Iris pigment epithelial cell (primary cell): ENCODE measurements at places on chromosomes 1 and 21.

DNA sequence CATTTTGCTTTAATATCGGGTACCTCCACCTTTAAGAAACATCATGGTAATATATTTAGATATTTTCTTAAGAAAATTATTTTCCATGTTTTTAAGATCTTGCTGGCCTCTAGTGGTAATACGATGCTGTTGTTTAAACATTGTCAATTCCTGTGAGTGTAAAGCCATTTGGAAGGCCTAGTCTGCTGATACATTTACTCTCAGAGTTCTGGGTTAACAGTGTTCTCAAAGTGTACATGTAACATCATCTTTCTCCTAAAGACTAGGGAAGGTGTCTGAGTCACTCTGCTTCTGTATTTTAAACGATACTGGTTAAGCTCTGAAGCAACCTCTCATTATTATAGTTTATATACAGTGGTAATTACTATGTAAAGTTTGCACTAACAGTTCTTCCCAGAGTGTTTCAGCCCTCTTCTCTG lies 189.1 kb downstream of the RASAL2 start:
- peak; percentile 90 for DNase-seq

- DNase-seq, result no peak
Observed at GRCh38 chr1:246678816-246679793, 45.1 kb upstream of the SCCPDH start.

DNA sequence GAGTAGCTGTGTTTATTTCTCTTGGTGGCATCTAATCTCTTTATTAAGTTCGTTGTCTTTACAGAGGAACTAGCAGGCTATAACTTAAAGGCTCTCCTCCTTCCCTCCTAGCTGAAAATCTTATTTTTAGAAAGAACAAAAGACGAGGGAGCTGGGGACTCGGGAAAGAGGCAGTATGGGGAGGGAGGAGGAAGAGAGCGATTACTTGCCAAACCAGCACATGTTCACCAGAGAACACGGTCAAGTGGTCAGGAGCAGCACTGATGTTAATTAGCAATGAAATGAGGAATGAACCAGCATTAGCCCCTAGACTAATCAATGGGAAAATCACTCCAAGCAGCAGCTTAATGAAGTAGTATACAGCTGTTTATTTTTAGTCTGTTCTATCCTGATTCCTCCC lies 171.3 kb upstream of the ESRRG start:
- peak; percentile 7 for DNase-seq

DNA sequence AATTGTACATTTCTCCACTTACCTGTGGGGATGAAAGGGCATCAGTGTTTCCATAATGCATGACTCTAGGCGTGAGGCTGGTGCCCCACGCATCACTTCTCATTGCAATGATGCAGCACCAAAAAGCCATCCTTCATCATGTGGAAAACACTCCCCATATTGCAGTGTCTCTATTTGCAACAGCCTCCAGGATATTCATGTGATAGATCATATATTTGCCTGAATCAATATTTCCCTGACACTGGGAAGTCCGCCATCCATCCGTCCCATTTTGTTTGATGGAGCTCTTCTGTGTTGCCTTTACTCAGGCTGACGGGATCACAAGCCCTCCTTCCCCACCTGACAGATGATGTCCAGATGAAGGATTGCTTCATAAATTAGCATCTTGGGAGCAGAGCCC lies 74.5 kb upstream of the CAMK1G start:
- no peak for DNase-seq

DNA sequence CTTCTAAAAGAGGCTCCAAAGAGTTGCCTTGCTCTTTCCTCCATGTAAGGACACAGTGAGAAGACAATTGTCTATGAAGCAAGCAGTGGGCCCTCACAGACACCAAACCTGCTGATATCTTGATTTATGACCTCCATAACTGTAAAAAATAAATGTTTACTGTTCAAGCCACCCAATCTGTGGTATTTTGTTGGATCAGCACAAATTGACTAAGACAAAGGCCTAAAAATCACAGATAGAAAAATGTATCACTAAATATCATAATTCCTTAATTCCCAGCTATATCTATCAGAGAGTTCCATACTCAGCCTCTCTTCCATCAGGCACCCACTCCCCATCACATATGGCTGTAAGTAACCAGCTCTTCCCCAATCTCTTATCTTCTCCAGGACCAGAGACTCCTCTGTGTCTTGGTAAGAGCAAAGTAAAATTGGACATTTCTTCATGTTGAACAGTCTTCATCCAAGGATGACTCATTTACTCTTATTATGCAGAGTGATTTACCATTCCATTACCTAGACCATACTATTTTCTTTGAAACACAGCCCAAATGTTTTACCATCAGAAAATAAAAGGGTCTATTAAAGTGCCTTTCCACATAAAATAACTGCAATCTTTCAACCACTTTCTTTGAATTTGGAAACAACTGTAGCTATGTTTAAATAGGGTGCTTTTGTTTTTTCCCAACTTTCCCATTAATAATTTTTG lies 503.6 kb downstream of the MRPL39 start:
- peak; percentile 4 for DNase-seq

DNA sequence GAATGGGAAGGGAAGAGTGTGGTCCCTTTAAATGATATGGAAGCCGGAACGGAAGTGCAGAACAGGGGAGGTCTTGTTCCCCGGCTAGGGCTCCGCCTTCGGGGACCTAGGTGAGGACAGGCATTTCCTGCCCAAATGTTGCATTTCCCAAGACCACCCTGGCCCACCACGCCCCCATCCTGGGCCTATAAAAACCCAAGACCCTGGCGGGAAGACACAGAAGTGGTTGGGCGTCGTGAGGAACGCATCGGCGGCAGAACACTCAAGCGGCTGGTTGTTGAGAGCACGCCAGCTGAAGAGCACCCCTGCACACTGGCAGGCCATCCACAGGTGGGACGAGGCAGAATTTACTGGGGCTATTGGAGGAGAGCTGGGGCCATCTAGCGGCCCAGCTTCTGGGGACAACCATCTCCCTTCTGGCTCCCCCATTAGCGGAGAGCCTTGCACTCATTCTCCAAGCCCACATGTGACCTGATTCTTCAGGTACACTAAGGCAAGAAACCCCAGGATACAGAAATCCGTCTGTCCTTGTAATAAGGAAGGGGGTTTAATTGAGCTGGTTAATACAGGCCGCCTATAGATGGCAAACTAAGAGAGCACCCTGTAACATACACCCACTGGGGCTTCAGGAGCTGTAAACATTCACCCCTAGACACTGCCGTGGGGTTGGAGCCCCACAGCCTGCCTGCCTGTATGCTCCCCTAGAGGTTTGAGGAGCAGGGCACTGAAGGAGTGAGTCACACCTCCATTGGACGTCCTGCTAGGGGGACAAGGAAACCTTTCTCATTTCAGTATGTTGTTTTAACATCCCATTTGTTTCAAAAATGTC lies 1327.9 kb downstream of the BRINP3 start:
- no peak for DNase-seq

DNA sequence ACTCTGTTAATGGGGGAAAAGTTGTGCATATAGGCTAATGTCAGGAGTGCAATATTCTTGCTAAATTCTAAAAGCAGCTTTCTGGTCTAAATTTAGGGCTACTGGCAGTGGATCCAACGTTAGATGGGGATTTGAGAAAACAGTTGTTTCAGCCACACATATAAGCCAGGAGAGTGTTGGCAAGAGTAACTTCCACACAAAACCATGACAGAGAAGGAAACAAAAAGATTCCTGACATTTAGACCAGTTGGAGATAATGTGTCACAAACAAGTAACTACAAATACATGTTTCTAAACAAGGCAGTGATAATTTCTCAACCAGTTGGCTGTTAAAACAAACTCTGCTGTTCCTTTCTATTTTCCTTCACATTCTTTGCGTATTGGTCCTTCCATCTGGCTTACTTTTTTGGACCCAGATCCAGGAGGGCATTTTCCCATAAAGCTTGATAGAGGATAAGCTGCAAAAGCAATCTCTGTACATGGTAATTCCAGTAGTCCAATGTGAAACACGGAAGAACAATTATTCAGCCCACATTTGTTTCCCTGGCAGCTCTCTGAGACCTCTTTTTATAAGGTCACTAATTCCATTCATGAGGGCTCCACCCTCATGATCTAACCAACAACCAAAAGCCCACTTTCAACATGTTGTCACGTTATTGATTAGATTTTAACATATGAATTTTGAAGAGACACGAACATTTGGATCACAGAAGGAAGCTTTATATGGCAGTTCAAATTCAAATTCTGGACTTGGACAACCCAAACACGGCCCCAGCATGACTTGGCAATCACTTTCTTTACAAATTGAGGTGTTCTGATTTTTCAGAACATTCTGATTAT lies 1888.6 kb downstream of the MRPL39 start:
- no peak for DNase-seq

GRCh38 chr1:248890549-248891498 lies 15.2 kb upstream of the PGBD2 start:
- no peak for DNase-seq

- DNase-seq, result peak; percentile 62
Observed at GRCh38 chr1:110150330-110151174, at the start of gene SLC6A17. Gene SLC6A17, plus strand, starts transcription at chr1:110150494. Its CDS starts 16,436 bp downstream, at chr1:110166930.

DNA sequence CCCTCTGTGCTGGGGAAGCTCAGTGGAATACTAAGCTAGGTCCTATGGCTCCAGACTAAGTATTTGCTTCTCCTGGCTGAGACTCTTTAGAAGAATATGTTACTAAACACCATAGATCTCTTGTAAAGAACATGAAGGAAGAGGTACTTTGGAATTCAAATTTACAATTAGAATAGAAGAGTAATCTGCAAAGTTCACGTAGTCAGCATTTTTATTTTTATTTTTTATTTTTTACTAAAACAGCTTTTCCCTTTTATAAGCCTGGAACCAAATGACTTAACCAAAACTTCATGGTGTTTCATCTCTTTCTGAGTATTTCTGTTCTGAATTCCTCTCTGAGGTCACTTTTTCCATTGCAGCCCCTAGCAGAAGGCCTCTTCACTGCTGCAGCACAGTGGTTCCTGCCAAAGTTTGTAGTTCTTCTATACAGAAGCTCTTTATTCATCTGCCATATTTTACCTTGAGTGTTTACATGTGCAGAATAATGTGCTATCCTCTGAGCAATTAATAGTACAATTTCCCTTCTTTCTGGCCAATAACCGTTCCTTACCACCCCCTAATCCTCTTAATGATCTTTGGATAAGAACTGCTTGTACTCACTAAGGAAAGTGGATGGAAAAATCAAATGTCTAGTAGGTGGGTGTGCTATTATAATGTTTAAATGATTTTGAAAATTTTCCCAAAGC lies 27.2 kb downstream of the TSEN15 start:
- peak; percentile 22 for DNase-seq

DNA sequence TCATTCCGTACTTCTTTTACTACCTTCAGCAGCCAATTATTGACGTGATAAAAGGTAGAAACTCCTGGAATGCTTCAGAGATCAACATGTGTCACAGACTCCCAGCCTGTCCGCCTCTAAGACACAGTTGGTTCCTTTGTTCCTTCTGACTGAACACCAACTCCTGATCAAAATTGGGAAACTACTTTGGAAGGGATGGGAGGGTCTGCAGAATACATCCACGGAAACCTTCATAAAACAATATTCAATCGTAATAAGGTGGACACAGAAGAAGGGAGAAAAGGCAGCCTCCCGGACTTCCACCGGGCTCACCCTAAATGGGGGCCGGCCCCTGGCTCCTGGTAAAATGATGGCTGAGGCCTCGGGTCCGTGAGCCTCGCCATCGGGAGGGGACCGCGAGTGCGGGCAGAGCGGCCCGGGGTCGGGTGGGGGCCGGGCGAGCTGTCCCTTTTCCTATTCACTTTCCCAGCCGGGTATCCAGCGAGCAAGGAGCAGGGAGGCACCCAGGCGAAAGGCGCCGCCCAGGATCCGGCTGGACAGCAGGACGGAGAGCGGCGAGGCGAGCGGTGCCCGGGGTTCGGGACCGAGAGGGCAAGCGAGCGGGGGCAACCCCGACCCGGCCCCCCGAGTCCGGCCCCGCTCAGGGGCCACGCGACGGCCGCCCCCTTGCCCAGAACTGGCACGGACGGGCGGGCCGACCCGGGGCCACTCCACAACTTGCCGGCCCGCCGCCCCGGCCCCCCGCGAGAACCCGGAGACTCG lies 805 bp downstream of the NRIP1 start:
- DNase-seq, result peak; percentile 37

DNA sequence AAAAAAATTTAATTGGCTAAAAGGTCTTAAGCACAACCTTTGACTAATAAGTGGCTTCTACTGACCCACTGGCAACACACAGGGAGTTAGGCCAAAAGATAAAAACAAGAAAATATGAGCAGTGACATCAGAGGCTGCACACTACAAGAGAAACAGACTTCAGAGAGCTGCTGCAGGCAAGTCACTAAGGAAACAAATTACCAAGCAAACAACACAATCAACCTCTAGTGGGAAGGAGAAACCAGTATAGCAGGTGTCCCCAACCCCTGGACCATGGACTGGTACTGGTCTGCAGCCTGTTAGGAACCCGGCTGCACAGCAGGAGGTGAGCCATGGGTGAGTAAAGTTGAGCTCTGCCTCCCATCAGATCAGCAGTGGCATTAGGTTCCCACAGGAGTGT lies 20.8 kb upstream of the ENSA start:
- peak; percentile 15 for DNase-seq

GRCh38 chr1:46812996-46813857 lies 14.4 kb downstream of the CYP4B1 start:
- no peak for DNase-seq

DNA sequence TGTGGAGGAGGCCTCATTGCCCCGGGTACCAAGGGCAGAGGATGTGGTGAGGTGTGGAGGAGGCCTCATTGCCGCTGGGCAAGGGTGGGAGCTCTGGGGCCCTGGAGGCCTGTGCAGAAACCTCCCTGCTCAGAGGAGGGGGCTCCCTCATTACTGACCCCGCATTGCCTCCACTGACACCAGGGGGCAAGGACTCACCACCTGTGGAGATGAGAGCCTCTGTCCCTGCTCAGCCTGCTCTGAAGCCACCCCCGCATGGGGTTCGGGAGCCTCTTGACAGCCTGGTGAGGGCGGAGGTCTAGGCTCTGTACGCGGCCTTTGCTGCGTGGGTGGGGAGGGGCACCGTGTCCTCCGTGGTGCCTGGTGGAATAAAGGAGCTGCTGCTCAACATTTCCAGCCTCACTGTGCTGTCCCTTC lies 95.0 kb upstream of the COL6A1 start:
- no peak for DNase-seq

DNA sequence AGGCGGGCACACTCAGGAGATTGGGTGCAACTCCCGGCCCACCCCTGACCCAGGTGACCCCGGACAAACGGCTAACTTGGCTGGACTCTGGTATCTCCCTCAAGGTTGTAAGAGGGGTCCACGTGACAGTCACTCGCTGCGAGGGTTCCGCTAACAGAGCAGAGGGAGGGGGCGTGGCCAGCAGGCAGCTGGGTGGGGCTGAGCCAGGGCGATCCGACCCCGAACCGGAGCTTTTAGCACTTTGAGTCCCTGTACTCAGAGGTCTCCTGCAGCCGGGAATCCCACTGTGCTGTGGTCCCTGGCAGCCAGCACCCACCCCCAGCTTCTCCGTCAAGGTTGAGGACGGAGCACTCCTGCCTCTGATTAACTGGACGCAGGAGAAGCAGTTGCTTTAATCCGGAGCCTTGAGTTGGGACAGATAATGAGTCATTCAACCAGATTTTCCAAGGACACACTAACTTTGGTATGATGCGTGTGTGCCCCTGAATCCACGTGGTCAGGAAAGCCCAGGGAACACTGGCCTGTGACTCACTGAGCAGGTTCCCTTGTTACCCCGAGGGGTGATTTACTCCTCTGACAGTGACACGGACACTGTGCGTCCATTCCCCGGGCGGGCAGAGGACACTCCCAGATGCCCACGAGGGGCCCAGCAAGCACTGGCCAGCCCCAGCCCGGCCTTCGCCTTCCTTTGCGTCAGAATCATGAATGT lies 16.8 kb downstream of the TRPM2 start:
- peak; percentile 52 for DNase-seq

- DNase-seq, result no peak
Observed at GRCh38 chr1:225870911-225871310, 11.3 kb downstream of the TMEM63A start.

GRCh38 chr1:203426870-203427269 lies 48.7 kb upstream of the PRELP start:
- no peak for DNase-seq
